Naive thymus-derived CD4-positive, alpha-beta T cell (primary cell): ENCODE measurements at places on chromosomes 3 and 15. TPM values are rescaled to one million over a fixed set of nuclear protein-coding genes. Genes with fewer than 3 reads are reported as not detected.

Gene SPRED1
- total RNA-seq: 0.95 TPM

DNA sequence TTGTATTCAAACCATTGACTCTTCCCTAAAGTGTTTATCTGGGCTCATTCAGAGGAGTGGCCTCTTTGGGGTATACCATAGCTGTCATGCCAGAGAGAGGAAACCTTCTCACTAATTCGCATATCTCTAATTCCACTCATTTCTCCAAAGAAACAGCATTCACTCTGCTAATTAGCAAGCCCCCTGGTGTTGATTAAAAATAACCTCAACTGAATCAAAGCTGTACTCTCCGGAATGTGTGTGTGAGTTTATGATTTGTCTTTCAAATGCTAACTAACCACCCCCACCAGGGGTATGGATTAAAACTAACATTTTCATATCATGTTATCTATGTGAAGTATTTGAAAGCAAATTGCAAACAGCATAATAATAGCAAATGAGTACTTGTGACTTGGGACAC, 45.5 kb downstream of the PAQR5 start:
- DNase-seq: no peak

GRCh38 chr3:31225923-31226322, 306.8 kb upstream of the STT3B start:
- DNase-seq: no peak

GRCh38 chr15:97993310-97993738, 32.8 kb downstream of the ARRDC4 start:
- no peak for DNase-seq
